Stimulated activated CD4-positive, alpha-beta T cell treated with anti-CD3 and anti-CD28 coated beads, Interleukin-4, amount 100 ng/mL, for 48 hours (primary cell): ENCODE measurements at places on chromosomes 2 and 18.

GRCh38 chr18:58533766-58534165, 95.1 kb downstream of the ALPK2 start:
- DNase-seq = no peak

GRCh38 chr2:128556633-128557032, 238.0 kb upstream of the HS6ST1 start:
- no peak for DNase-seq

- no peak for DNase-seq
Measured at GRCh38 chr2:13488965-13489364, 772.2 kb downstream of the TRIB2 start.

GRCh38 chr18:59478591-59478990, 119.5 kb upstream of the LMAN1 start:
- no peak for DNase-seq

GRCh38 chr18:51907687-51908597, 432.1 kb upstream of the DCC start:
- DNase-seq = no peak
